ENCODE measurements at places on chromosomes 6 and 20.

DNA sequence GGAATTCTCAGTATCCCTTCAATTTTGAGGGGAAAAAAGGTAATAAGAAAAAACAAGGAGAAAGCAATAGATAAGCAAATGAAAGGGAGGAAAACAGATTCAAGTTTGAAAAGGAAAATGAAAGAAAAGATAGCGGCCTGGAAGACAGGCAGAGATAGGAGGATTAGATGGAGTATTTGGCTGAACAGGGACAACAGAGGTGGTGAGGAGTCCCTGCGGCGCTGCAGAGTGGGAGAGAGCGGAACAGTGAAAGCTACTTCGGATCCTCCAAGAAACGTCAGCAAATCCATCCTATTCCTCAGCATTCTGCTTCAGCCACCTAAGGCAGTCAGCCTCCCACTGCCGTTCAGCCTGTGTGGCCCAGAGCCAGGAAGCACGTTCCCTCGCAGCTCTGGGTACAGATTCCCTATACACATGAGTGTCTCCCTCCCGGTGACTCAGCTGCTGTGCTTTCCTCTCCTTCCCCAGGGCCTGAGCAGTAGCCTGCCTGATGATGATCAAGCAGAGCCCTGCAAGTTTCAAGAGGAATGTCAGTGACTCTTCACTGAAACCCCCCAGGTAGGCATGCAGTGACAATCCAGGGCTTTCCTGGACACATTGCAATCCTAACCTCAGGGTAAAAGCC is 43.4 kb upstream of the CDYL start:
- DNase-seq = peak; percentile 2

GRCh38 chr20:52118016-52118623 is 73.5 kb downstream of the ZFP64 start:
- no peak for DNase-seq

GRCh38 chr6:5046430-5046829 is 38.7 kb upstream of the PPP1R3G start:
- no peak for DNase-seq

GRCh38 chr6:45746046-45746445 is 269.6 kb downstream of the CLIC5 start:
- DNase-seq = no peak

DNA sequence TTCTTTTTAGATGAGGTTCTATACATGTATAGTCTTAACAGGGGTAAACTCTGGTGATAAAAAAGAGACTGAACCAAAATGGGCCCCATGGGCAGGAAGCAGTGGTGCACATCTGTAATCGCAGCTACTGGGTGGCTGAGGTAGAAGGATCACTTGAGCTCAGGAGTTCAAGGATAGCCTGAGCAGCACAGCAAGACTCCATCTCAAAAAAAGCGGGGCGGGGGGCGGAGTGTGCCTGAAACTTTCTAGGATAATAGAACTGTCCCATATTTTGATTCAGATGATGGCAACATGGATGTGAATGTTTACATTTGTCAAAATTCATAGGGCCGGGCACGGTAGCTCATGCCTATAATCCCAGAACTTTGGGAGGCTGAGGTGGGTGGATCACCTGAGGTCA is 48.8 kb upstream of the TAF8 start:
- DNase-seq = no peak

DNA sequence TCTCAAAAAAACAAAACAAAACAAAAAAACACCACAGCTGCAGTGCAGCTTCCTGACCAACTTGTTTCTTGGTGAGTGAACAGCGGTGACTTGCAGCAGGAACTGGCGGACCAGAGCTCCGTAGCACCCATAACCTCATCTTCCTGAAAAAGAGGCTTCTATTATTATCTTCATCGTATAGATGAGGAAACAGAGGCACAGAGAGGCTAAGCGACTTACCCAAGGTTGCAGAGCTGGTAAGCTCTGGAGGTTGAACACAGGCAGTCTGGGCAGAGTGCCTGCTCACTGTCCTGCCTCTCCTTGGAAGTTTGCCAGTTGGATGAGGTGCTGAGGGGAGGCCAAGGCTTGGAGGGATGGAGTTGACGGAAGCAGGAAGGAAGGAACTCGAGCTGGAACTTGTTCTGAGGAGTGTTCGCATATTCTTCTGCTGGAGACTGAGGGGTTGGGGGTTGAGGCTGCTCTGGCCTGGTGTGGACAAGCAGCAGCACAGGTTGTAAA is 47.9 kb upstream of the CCDC167 start:
- no peak for DNase-seq

- DNase-seq = no peak
These were observed 160.9 kb downstream of the CD83 start for GRCh38 chr6:14278446-14278845.

GRCh38 chr6:151498327-151498726 is 4.5 kb downstream of the CCDC170 start:
- DNase-seq = no peak

GRCh38 chr6:167512696-167513375 is 187.9 kb downstream of the TTLL2 start:
- no peak for DNase-seq

DNA sequence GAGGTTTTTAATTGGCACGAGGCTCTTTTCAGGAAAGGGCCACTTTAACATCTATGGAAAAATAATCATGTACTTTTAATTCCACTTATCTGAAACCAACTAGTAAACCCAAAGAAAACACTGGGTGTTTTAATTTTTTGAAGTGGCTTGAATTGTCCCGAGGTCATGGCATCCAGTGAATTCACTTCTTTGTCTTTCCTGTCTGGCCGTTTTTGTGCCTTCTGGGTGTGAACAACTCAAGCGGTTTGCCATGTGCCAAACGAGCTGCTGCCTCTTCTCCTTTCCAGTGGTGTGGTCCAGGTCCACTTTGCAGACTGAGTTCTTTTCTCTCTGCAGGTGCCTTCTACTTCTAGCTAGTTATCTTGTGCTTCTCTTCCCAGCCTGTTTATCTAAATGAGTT is 117.5 kb downstream of the PLCB4 start:
- no peak for DNase-seq

GRCh38 chr20:21968486-21968885 is 263.0 kb downstream of the PAX1 start:
- DNase-seq = no peak

DNA sequence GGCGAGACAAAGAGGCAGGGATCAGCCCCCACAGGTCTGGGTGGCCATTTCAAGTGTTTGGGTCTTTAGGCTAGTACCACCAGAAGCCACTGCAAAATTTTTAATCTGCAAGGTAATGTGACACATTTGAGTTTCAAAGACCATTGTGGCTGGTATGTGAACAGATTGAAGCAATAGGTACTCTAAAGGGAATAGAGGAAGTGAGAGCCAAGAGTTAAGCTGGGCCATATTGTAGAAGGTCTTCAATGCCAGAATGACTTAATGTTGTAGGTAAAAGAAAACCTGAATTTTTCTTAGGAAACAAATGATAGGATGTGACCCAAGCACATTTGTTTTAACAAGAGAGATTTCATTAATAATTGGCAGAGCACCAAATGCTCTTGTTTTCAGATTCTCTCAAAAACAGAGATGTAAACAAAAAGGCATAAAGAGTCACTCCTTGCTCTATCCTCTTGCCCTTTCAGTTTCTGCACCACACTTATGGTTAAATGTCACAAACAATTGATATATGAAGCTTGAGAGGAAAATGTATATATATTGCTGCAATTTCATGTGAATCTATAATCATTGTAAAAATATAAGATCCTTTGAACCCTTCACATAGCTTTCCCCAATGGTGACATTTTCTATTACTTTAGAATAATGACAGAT is 307.1 kb upstream of the PLN start:
- DNase-seq = no peak

DNA sequence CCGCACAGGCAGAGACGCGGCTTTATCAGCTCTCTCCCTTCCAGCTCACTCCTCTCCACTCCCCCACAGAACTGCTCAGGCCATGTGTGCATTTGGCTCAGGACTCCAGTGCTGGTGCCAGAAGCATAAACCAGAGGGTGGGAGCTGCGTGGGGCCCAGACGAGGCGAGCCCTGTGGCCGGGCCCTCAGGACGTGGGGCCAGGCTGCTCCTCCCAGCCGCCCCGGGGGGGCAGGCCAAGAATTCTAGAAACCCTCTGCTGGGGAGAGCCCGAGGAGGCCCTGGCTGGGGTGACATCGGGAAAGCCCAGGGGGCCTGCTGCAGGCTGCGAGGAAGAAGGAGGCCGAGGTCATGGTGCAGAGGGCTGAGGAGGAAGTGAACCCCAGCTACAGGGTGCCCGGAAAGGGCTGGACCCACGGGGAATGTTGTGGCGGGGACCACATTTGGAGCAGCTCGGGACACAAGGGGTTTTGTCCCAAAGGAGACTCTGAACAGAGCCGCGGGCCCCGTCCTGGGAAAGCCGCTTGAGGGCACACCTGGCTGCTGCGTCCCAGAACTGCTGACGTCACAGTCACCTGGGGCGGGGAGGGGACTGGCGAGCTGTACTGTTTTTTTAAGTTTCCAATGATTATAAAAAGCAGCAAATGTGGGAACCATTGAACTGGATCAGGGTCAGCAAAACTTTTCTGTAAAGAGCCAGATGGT is 107.1 kb downstream of the BANF2 start:
- peak; percentile 78 for DNase-seq

DNA sequence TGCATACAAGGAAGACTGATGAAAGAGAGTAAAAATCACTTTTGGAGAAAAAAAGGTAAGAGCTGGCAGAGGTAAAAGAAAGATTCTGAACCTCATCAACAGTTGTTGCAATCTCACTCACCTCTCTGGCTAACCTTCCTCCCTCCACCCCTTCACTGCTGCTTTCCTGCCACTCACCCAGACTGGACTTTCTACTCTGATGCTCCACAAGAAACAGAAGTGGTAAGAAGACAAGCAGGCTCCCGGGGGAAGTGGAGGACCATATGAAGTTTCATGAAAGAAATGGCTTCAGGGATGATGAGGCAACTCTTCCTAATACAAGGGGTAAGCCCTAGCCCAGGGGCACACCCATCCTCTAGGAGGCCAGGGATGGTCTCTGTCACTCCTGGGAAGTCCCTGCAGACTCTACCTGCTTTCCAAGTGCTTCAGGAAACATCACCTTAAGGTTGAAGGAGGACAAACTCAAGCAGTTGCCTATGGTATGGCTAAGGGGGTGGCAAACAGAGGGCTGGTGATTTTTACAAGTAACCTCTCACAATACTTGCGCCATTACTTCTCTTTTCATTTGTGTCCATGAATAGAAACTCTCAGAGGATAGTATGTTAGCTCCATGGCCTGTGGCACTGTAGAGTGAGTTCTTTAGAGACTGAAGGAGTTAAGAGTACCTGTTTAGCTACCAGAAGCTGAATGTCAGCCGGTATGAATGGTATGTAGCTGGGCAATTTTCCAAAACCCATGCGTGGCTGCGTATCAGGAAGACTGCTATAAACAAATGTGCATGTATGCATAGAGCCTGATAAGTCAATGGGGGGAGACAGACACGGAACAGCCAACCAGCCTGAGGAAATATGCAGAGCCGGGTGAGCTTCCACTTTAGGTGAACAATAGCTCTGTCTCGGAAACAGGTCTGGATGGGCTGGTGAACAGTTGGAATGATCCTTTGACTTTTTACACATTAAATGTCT is 112.0 kb downstream of the BACH2 start:
- DNase-seq = no peak

GRCh38 chr6:156851454-156851921 is 74.3 kb downstream of the ARID1B start:
- peak; percentile 61 for DNase-seq

DNA sequence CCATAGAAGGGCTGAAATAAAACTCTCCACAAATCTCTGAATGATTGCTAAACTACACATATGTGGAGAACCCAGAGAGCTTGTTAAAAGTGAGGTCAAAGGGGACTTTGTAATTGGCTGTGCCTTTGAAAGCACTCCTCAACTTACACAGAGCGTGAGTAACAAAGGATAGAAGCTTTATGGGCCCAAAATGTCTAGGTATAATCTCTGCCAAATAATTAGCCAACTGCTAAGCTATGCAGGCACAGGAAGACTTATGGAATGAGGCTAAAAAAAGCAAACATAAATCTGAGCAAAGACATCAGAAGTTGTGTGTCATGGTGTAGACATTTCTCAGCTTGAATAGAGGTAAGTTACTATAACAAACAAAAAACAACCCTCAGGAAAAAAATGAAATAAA is 23.3 kb upstream of the UST start:
- no peak for DNase-seq

- DNase-seq = no peak
These were observed 30.9 kb upstream of the XRN2 start for GRCh38 chr20:21272279-21272678.

- DNase-seq = no peak
These were observed 538.7 kb upstream of the ID4 start for GRCh38 chr6:19298421-19298820.

DNA sequence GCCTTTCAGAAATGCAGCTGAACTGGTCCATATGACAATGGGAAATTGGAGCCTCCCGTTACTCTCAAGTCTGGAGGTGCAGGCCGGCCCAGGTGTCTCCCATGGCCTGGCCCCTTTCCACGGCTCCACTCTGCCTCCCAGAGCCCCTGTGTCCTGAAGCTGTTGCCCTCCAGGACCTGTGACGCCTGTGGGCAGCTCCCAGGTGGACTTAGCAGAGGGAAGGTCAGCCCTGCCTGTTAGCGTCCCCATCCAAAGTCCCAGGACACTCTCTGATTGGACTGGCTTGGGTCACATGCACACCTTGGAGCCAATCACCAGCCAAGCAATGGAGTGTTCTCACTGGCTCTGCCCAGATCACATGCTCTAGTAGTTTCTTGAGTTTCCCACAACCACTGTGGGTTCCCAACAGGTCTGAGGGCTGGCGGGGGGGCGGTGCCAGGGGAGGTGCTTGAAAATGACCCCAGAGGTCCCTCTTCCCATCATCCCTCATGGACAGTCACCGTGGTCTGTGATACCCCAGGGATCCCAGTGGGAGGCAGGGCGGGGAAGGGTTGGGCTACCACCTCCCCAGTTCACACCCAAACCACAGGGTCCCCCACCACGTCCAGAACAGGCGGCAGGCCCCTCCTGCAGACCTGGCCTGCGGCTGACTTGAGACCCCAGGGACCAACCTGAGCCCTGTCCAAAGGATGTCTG is 135.6 kb downstream of the TAF4 start:
- no peak for DNase-seq

DNA sequence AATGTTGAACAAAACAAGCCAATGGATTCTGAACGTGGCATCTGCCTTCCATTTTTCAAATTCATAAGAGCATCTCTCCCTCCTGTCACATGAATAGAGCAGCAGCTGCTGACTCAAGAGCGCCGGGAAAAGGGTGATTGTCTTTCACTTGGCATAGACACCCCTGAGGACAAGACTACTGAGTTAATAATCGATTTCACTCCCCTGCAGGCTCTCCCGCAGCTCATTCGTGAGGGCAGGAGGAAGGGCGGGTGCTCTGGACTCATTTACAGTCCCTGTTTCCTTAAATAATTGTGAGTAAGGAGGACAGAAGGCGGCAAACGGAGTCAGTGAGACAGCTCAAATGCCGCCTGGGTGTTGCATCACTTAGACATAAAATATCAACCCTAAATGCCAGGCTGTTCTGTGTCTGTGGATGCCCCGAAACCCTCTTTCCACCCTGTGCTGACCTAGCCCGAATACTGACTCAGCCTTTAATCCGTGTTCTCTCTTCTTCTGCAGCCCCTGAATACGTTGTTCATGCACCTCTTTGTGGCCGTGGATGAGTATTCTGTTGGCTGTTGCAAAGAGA is 21.6 kb downstream of the CFAP61 start:
- peak; percentile 68 for DNase-seq
